ENCODE measurements at places on chromosomes 4 and X. TPM values are rescaled to one million over a fixed set of nuclear protein-coding genes. Genes with fewer than 3 reads are reported as not detected.

The SPIN2A gene
- total RNA-seq = 0.33 TPM

The EIF1AX gene
- 33.0 TPM for total RNA-seq

The COX7B2 gene
- not detected for total RNA-seq

The S100P gene
- not detected for total RNA-seq

The AKAP14 gene
- not detected for total RNA-seq

The HTN3 gene
- not detected for total RNA-seq

The ZC4H2 gene
- 12.4 TPM for total RNA-seq

The MAN2B2 gene
- total RNA-seq = 17.7 TPM

The PCSK1N gene
- 0.29 TPM for total RNA-seq

The APOOL gene
- total RNA-seq = 7.8 TPM

The CSAG3 gene
- total RNA-seq = not detected

The CT55 gene
- total RNA-seq = not detected

The EDNRA gene
- total RNA-seq = under 0.01 TPM

The ZNF275 gene
- 8.9 TPM for total RNA-seq

The ZCCHC12 gene
- total RNA-seq = 0.33 TPM

The HSFX3 gene
- not detected for total RNA-seq

The CSAG1 gene
- not detected for total RNA-seq

The AFM gene
- total RNA-seq = not detected

The SRPK3 gene
- not detected for total RNA-seq

The RAI2 gene
- 1.6 TPM for total RNA-seq

The ZMAT1 gene
- total RNA-seq = 2.4 TPM

The MPP1 gene
- total RNA-seq = 37.1 TPM
